SW480 (cell line): ENCODE measurements at places on chromosomes 2 and 18.
A peak's percentile ranks its signal among the peaks of the same experiment; 100 is the strongest.

DNA sequence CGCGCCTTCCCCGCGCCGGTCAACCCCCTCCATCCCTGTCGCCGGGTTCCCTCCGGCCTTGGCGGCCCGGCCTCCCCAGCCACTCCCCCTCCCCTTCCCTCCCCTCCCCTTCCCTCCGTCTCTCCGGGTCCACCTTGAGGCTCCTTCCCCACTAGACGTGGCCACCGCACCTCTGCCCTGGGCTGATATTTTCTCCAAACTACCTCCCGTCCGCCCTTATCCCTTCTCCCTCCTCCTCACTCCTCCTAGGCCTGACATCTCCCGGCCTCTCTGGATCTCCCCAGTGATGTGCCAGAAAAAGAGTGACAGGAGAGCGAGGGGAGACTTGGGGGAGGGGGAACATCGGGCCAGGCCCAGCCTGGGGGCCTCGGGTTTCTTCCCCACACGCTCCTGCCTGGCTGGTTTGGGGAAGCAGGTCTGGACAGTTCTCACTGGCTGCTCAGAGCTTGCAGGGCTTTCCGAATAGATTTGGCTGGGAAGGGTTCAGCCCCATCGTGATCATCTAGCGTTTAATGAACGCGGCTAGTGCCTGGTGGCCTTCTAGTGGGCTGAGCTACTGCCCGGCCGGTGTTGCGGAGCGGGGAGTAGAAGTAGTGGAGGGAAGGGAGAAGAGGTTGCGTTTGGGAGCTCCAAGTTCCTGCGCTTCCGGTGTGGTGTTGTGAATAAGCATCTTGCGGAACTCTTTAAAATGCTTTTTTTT, 641 bp downstream of the MAPRE3 start:
- DNase-seq: no peak

GRCh38 chr2:230952226-230952956, 27.3 kb upstream of the GPR55 start:
- DNase-seq: no peak

DNA sequence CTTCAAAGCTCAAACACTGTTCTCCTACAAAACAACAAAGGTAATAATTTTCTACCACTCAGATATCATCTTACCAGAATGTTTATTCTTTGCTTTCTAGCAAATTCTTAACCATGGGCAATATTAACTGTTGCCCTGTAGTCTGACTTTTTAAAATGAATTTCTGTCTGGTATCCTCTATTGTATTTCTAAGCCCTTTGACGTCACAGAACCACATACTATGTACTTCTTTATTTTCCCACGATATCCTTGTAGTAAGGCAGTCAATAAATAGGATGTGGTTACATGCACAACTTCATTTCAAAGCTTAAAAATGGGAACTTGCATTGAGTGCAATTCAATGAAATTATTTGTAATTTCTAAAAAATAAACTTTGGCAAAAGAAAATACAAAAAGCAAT, 58.7 kb downstream of the THADA start:
- no peak for DNase-seq

DNA sequence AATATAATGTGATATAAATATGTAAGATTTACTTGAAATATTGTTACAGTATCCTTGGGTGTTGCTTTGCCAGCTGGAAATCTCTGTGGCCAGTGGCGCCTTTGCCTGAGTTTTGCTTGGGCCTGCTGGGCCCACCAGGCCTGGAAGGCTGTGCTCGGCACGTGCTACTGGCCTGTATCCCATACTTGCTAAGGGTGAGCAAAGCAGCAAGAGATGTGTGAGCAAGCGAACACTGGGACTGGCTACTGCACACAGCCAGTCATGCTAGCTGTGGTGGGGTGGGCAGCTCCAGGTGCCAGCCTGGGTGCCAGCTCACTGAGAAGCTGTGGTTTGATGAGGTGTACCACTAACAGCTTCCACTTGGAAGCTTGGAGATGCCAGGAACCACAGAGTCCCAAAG, 299.1 kb upstream of the GALNT5 start:
- DNase-seq: no peak

DNA sequence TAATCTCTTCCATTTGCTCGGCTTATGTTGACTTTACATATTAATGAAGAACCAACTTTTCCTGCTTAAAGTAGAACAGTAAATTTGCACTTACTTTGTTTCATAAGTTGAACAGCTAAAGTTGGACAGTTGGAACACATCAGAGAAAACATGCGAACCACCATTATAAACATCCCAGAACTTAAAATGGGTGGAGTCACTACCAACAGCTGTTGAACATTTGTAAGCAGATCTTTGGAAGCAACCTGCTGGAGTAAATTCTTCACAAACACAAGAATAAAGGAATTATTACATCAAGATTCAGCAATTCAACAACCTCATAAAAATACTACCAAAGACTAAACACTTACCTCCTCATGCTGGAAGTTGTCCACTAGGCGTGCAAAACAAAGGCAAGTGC, 96.4 kb upstream of the DNER start:
- no peak for DNase-seq

- no peak for DNase-seq
Observed at GRCh38 chr2:240512109-240512485, 45.7 kb downstream of the ANKMY1 start.

GRCh38 chr18:62555135-62555534, 32.3 kb downstream of the ZCCHC2 start:
- DNase-seq: peak; percentile 0

- no peak for DNase-seq
Observed at GRCh38 chr2:70089983-70090525, 2.8 kb downstream of the PCBP1 start.
